Aorta (tissue), 5 donors: ENCODE measurements at places on chromosomes 11 and 22.

DNA sequence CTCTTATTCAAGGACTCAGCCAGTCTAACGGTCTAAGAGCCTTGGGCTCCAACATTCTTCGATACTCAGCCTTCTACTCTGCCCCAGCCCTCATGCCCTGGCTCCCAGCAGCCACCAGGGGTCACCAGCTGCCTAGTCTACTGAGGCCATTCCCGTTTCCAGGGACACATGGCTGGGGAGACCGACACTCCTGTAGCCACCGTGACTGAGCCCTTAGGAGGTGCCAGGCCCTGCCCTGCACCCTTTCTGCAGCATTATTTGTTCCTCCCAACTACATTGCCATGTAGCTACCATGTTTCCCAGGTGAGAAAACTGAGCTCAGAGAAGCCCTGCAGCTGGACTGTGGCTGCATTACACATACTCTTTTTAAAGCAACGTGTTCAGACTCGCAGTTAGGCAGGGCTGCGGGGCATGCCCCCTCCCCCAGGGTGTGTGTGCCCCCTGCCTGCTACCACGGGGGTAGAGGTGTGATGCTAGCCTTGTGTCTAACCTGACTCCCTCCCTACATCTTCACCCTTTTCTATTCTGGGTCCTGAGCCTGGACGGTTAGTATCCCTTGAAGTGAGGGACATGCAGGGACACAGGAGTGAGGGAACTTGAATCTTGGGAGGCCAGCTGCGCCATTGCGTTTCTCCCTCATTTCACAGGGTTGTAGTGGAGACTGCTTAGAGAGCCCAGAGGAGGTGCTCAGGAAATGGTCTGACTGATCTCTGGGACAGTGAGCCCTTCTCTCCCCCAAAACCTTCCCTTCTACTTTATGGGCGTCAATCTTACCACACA, 17.5 kb downstream of the ATG16L2 start:
- DNase-seq: peak; percentile 88

- no peak for DNase-seq
Observed at GRCh38 chr22:36471341-36471821, 10.1 kb downstream of the TXN2 start.

GRCh38 chr22:36644333-36644757, 59.2 kb downstream of the CACNG2 start:
- no peak for DNase-seq

DNA sequence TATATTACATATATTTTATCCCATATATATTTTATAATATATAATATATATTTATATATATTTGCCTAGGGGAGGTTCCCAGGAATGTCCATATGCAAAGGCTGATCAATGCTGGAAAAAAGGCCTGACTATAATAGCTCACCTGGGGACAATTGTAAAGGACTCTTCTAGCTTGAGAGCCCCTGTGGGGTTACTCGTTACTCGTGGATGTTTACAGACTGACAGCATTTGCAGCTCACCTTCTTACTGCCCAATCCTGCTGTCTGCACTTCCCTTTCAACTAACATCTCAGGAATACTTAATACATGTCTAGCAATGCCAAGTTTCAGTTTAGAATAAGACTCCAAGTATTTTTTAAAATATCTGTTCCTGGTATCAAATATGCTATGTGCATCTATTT, 1365.4 kb upstream of the RAG2 start:
- DNase-seq: no peak

DNA sequence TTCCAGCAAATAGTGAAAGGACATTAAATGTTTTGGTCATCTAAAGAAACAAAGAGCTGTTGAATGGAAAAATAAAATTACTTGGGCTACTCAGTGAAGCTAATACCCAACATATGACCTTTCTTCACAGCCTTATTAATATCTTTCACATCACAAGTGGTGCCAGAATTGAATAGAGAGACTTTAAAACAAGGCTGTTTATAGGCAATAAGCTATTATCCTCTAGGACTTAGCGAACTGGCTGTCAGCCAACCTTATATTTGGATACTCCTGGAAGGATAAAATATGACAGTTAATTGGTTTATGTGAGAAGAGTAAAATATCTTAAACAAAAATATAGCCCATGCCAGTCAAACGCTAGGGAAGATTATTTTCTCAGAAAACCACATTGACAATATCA, 225.5 kb upstream of the BLID start:
- no peak for DNase-seq

- DNase-seq: no peak
Observed at GRCh38 chr11:128476049-128476448, 111.3 kb downstream of the ETS1 start.

- no peak for DNase-seq
Observed at GRCh38 chr11:104546501-104546900, 351.8 kb downstream of the CASP12 start.

GRCh38 chr11:109783840-109784239, 309.4 kb upstream of the ZC3H12C start:
- no peak for DNase-seq

GRCh38 chr11:1206391-1207271, 16.2 kb upstream of the MUC5B start:
- DNase-seq: peak; percentile 34

GRCh38 chr11:14029971-14030920, 67.7 kb downstream of the SPON1 start:
- DNase-seq: peak; percentile 93

DNA sequence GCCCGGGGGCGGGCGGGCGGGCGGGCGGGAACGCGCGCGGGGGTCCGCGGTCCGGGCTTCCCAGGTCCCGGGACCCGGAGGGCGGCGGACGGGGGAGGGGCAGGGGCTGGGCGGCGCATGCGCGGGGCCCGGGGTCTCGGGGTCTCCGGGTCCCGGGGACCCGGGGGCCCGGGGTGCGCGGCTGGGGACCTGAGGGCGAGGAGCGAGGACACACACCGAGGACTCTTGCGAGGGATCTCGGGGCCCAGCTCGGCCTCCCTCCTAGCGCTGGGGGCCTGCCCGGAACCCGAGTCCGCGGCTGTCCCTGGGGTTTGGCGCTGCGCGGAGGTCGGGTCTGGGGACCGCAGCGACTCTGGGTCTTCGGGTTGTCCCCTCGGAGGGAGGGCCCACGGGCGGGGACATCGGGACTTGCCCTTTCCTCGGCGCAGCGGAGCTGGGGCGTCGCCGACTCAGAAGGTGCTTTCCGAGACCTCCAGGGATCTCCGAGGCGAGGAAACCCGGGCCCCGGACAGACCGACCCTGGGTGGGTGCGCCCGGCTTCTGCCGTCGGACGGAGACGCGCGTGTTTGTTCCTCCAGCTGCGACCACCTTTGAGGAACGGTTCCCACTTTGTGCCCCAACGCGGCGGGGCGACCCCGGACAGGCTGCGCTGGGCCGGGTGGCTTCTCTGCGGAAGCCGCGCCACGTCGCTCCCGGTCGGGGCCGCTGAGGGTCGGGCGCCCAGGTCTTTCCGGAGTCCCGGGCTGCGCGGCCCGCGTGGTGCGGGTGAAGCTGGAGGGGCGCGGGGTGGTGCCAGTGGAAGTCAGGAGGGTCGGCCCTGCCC, 540 bp downstream of the PPARA start:
- peak; percentile 82 for DNase-seq

DNA sequence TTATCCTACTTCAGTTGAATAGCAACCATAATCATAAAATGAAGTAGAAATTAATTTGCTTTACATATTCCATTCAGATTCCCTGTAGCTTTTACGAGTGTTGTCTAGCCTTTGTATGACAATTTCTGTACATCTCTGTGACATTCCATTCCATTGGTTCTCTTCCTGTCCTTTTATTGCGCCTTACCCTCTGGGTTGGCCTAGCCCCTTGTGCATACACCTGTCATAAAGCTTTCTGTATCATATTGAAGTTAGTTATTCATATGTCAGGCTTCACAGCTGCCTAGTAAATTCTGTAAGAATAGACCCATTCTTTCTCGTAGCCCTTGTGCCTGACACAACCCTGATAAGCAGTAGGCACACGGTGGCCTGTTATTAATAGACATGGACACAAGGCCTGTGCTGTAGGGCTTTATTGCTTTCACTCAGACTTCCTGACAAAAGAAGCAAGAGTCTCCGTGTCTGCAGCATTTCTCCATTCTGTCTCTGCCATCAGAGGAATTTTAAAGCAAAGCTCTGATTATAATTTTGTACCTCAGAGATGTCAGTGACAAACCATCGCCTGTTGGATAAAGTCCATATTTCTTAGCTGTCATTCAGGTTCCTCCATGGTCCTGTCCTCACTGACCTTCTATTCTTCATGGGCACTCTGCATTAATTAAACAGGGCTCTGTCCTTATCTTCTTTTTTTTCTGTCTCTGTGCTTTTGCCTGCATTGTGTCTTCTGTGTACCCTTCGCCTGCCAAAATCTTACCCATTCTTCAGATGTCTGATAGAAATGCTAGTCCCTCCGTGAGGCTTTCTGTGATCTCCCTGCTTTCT, 49.4 kb downstream of the BID start:
- no peak for DNase-seq

- no peak for DNase-seq
Observed at GRCh38 chr11:101705972-101706371, 122.2 kb upstream of the TRPC6 start.

GRCh38 chr11:28910926-28911325, 802.7 kb downstream of the METTL15 start:
- no peak for DNase-seq

GRCh38 chr11:71086687-71087258, 165.6 kb downstream of the SHANK2 start:
- no peak for DNase-seq

GRCh38 chr11:74220376-74220775, 49.3 kb downstream of the PPME1 start:
- no peak for DNase-seq

GRCh38 chr22:22703715-22704114, 59.3 kb downstream of the GGTLC2 start:
- DNase-seq: no peak

- no peak for DNase-seq
Observed at GRCh38 chr11:19199771-19200170, 2.0 kb downstream of the CSRP3 start.

DNA sequence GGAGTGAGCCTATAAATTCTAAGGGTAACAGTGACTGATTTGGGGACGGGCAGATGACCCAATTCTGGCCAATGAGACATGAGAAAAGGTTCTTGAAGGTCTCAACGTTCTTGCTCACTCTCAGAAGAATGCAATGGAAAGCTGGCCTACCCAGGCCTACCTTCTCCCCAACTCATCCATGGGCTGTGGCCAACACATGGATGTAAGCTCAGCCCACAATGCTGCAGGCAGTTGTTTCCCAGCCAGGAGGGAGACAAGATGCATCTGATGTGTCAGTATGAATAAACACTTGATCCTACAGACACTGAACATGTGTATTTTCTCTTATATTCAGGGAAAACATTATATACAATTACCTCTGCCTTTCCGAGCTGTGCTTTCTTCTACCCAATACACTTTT, 24.4 kb downstream of the PI4KA start:
- no peak for DNase-seq

- peak; percentile 65 for DNase-seq
Observed at GRCh38 chr11:114060392-114061047, 1.0 kb downstream of the ZBTB16 start.

DNA sequence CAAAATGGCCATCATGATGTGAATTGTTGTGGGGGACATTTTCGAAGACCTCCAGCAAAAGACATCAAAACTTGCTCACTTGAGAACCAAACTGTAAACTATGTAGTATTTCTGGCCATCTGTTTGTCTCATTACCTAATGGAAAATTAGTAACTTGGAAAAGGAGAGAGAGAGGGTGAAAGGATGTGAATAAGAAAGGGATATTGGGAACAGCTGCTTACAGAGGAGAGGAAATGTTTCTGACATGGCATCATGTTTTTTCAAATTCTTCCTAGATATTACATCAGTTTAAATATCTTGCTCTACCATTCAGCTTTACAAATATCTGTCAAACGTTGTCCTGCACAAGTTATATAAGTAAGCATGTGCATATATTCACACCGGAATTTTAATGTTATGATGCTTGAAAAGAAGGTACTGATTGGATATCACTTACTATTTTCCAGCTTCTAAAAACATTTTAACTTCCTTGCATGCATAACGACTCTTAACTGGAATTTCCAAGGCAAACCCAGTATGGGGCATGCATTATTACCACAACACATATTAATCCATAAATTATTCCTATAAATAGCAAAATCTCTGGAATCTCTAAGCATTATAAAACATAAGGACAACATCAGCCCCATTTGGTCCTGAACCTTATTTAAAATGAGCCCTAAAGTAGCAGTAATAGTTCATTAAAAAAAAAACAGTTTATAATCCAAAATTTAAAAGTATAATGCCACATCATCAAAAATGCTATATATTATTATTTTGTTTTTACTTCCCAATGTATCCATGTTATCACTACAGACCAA, 20.0 kb downstream of the GUCY1A2 start:
- no peak for DNase-seq

DNA sequence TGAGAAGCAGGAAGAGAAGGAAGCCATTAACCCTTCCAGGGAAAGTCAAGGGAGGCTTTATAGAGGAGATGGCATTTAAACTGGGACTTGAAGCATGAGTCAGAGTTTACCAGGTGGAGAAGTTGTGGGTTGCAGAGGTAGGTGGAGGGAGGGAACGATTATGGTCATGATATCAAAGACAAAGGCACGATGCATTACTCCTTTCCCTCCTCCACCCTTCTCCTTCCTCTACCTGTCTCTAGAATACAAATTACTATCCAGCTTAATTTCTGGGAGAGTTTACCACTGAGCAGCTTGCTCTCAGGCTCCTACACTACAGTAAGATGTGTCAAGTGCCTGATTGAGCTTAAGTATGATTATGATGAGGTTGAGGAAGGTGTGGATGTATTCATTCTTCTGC, 151.7 kb downstream of the NELL1 start:
- DNase-seq: no peak

DNA sequence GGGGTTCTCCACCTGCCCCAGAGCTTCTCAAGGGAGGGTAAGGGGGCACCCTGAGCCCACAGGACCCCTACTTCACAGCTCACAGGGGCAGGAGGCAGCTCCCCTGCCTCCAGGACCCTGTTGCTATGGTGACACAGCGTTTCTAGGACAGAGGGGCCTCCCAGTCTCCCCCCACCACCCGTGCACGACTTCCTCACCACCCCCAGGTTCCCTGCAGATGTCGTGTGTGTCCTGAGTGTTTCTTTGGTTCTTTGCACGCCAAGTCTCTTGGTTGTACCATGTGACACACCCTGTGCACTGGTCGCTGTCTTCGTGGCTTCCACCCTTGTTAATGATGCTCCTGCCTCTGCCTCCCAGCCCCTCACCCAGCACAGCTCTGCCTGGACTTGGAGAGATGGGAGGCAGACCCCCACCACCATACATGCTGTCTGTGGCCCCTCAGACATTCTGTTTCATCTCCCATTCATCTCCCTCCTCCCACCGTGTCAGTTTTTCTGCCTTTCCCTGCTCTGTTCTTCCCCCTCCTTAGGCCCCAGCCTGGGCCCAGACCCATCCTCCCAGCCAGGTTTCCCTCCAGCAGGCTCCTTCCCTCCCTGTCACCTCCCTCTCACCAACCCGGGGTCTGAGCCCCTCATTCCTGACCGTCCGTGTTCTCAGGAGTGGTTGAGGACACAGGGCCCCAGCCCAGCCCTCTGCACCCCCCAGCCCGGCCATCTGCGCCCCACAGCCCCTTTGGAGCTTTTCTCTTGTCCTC, 24.5 kb upstream of the RAB1B start:
- no peak for DNase-seq

- DNase-seq: no peak
Observed at GRCh38 chr11:22304337-22304961, 33.7 kb upstream of the SLC17A6 start.
